ENCODE measurements at places on chromosomes 16 and 17.

- DNase-seq: no peak
Observed at GRCh38 chr17:35784895-35785294, 10.5 kb downstream of the MMP28 start.

DNA sequence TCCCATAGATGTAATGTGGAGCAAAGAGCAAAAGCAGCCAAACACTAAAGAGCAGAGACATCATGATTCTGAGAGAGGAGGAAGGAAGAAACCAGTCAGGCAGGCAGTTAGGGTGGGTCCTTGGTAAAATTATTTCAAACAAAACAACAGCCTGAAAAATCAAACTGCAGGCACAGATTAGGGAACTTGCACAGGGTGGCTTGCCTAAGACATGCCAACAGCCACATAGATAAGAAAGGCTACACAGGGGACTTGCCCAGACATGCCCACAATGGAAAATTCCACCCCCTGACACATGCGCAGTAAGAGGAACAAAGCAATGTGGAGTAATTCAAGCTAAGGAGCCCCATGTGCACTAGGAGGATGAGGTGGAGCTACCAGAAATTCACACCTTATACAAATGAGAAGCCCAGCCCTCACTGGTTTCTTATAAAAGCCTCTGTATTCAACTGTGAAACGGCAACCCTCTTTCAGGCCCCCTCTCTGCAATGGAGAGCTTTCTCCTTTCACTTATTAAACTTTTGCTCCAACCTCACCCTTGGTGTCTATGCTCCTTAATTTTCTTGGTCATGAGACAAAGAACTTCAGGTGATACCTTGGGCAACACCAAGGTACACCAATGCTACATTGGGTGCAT is 7.3 kb upstream of the GAS7 start:
- DNase-seq: no peak

DNA sequence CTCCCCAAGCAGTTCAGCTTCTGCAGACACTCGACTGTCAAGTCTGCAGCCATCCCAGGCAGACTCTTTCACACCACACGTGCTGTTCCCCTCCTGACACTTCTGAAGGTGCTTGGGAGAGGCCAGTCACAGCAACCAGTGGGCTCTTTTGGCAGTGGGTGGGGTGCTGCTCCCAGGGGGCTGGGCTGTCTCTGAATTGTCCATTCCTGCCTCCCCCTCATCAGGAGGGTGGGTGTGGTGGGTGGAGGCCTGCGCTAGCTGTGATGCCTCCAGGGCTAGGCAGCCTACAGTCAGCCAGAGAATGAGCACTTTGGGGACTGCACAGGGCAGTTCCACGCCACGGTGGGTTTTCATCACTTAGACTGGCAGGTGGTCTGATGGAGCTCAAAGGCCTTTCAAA is 10.3 kb downstream of the STARD3 start:
- DNase-seq: no peak

GRCh38 chr17:78522031-78522809 is 55.0 kb downstream of the DNAH17 start:
- no peak for DNase-seq

DNA sequence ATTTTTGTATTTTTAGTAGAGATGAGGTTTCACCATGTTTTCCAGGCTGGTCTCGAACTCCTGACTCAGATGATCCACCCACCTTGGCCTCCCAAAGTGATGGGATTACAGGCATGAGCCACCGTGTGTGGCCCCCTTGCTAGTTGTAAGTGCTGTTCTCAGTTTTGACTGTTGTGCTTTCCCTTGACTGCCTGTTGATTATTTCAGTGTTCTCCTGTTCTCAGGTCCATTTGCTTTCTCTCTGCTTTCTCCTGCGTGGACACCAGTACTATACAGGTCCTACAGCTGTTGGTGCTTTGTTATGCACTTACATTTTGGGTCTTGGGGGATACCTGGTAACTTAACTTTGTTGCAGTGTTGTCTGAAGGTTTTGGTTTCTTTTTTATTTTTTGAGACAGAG is 8.2 kb downstream of the CASC3 start:
- DNase-seq: no peak

- no peak for DNase-seq
Observed at GRCh38 chr16:4900036-4900435, 36.9 kb downstream of the PPL start.

DNA sequence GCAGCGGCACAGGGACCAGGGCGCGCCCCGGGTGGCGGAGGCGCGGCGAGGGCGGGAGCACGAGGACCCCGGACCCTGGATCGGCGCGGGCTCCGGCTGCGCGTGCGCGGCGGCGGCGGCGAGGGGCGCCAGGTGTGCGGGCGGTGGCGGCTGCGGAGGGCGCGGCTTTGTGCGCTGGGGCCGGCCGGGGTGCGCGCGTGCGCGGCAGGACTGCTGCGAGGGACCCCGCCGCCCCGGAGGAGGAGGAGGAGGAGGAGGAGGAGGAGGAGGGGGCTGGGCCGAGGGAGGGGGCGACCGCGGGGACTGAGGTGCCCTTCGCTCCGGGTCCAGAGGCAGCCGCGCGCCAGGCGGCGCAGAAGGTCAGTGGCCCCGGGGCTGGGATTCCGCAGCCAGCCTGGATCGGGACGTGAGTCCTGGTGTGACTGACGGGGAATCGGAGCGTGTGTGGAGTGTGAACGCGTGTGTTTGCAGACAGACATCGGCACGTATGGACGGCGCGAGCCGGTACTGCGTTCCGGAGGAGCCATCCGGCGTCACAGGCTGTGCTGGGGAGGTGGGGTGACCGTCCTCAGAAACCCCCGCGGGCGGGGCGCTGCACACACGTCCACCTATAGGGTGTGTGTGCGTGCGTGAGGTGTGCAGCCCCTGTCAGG is 19.5 kb upstream of the RAP1GAP2 start:
- DNase-seq: no peak

DNA sequence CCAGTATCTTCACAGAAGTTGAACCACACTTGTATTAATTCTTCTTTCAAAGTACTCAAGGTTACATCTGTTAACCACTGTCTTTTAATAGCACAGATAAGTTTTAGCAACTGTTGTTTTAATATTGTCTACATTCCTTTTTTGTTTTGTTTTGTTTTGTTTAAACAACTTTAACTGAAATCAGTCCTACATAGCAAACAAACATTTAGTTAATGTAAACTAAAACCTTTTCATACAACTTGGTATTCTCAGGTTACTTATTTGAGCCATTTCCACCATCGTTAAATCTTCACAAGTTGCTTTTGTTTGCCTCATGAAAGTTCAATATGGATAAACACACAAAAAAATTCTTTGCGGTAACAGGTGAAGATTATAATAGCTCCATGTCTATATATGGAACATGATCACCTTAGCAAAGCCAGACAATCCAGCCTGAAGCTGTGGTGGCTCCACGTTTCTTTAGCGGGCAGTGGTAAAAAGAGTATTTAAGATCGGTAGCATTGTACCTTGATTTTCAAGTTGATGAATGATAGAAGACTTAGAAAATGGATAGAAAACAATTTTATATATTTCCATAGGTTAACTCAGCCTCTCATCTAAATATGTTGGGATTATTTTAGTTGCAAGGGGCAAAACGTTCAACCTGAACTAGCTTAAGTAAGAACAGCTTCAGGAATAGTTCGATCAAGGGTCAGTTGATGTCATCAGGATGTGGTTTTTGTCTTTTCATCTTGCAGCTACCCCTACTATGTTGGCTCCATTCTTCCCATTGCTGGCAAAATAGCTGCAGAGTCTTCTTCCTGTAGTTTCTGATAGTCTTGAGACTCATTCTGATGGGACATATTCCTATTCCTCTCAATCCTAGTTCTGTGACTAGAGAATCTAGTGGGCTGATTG is 182.8 kb downstream of the FTO start:
- no peak for DNase-seq

DNA sequence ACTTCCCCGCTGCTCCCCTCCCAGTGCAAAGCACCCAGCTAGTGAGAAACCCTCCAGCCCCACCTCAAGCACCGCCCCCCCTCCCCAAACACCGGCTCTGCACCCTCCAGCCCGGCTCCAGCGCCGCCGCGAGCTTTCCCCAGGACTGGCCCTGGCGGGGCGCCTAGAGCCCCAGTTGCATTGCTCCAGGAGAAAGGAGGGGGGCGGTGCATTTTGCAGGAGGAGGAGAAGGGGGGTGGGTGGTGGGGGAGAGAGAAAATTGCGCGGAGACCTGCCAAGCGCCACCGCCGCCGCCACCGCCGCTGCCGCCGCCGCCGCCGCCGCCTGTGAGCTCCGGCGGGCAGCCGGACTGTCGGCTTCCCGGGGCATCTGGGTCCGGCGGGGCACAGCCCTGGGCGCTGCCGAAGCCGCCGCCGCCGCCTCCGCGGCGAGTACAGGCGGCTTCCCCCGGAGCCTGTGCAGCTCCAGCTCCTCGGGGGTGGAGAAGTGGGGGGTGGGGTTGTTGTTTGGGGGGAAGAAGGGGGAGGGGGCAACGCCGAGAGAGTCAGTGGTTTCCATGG is 333 bp upstream of the NOG start:
- peak; percentile 21 for DNase-seq

All from stimulated activated CD4-positive, alpha-beta T cell treated with anti-CD3 and anti-CD28 coated beads, Interleukin-1b, Interleukin-23, amount 100 ng/mL, for 24 hours (primary cell).